ENCODE measurements at places on chromosomes 4 and X.

DNA sequence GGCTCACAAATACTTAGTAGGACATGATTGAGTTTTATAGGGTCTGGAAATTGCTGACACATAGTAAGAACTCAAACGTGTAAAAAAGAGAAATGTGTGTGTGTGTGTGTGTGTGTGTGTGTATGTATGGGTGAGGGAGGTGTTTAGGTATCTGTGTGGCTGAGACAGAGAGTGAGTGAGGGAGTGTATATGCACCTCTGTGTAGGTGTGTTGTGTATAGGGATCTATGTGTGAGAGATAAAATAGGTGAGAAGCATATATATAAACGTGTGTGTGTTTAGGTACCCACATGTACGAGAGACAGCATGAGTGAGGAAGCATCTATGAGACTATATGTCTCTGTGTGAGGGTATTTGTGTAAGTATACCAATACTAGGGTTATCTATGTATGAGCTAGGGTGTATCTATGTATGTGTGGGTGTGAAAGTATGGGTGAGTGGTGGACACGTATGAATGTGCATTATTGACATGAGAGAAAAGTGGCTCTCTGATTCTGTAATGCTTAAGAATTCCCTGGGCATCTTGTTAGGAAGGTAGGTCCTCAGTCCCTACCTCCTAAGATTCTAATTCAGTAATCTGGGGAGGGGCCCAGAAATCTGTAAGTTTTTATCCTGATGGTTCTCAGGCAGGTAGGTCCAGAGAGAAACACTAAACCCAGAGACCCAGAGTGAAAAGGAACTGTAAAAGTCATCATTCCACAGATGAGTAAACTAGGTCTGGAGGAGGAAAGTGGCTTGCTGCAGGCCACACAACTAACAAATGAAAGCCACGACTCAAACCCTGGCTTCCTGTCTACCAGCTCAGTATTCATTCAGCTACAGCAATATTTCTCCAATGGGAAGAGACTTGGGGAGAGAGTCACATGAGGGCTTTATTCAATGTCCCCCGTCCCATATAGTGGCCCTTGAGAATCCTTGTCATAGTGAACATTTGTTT lies 237.0 kb downstream of the IDS start:
- DNase-seq, result no peak

DNA sequence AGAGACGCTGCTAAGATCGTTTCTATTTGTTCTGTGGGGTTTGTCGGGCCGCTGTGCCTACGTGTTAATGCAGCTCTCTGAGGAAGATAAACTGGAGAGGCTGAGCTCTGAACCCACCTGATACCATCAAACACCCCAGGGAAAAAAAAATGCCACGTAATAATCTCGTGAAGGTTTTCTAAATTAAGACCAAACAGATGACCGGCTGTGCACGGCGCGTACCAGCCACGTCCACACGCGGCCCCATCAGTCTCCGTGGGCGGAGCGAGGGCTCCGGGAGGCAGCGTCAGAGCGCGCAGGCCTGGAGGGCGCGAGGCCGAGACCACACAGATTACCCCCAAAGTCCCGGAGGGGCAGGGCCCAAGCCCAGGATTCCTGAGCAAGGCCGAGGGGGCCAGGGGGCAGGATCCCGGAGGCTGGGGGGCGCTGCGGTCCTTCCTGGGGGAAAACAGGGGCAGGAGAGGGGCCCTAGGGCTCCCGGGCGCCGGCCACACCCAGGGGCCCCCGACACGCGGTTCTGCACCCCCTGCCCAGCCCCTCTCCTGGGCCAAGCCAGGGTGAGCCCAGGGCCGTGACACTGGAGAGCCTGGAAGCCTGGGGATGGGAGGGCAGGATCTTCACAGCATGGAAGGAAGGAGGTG lies 91.9 kb downstream of the FAM53A start:
- DNase-seq, result no peak

DNA sequence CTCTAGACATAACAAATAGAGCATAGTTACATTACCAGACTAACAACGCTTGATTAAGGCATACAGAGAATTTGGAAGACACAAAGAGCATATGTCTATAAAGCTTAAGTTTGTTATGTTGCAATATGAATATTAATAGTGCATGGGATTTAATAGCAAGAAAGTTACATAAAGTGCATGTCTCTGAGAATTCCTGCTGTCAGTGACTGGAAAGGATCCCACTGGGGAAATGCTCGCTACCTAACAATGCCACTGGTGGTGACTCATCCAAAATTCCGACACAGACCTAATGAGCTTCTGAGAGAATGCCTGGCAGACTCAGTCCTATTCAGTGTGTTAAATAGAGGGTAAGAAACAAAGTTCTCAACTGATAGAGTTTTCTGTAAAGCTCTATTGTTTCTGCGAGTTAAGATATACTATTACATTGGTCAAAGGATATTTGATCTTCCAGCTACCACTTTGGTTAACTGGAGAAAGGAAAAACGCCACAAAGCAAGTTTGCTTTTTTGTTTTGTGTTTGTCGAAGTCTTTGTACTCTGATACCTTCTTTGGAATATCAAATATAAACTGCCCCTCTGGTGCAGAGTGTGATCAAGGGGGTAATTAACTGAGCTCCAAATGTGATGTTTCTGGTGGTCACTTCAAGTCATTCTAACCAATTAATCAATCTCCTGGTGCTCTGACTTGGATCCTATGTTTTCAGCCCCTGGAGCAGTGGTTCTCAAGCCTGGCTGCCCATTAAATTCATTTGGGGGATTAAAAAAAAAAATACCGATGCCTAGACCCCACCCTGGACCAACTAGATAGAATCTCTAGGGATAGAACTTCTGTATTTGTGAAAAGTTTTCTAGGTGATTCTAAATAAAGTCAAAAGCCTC lies 107.9 kb downstream of the PALLD start:
- DNase-seq, result no peak

- no peak for DNase-seq
Observed at GRCh38 chrX:103879339-103879738, 47.3 kb upstream of the RAB9B start.

DNA sequence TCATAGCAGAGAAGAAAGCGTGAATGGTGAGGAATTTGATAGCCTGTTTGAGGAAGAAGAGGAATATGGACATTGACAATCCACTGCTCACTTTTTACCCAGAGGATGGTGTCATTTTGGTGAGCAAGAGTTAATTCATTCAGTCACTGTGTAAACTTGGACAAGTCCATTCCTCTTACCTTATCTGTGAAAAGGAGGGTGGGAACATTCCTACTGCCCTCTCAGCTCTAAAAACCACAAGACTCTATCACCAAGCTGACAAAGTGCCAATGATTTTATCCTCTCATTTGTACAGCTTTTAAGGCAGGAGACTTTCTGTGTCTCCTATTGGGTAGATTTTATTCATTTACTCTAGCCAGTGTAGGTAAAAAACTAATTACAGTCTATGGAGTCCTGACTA lies 103.8 kb downstream of the LUZP4 start:
- DNase-seq, result no peak

- DNase-seq, result no peak
Observed at GRCh38 chr4:88102026-88102425, 56.4 kb downstream of the ABCG2 start.

DNA sequence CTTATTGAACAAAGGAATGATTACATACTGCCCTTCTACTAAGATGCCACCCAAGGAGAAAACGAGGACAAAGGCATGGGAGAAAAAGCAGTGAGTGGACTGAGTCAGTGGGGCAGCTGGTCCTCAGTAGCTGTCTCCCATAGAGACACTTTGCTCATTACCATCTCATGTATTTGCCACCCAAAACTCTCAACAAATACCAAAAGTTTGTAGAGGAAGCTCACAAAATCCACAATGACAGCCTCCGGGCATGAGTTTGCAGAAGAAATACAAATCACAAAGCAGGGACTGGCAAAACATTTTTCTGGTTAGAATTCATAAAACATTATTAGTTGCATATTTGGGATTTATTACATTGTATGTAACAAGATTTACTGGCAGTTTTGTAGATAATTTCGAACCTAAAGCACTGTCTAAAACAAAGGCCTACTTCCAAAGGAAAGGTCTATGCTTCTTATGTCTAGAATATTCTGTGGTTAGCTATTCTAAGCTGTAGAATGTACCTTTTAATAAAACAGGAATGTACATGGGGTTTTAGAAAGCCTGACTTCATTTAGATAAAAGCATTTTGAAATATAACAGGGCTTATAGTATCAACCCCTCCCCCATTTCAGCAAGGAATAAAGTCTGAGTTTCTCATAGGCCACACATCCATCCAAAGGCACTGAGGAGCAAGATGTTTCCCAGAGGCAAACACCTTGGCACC lies 17.7 kb downstream of the PCDH18 start:
- DNase-seq, result no peak

DNA sequence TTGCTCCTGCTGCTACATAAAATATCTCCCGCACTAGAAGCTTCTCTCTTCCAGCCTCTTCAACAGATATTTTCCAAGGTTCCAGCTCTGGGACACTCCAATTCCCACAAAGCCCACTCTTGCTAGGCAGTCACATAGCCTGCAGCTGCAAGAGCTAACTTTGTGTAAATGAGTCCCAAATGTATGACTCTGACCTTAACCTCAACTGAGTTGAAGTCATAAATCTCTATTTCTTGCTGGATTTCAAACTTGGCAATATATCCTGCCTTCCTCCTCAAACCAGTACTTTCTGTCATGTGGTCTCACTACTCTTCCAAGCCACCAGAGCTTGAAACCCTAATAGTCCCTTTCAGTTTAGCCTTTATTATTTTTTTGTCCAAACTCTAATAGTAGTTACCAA lies 315.4 kb upstream of the GRIA3 start:
- DNase-seq, result no peak

- DNase-seq, result no peak
Observed at GRCh38 chr4:6047130-6047673, 29.0 kb upstream of the C4orf50 start.

DNA sequence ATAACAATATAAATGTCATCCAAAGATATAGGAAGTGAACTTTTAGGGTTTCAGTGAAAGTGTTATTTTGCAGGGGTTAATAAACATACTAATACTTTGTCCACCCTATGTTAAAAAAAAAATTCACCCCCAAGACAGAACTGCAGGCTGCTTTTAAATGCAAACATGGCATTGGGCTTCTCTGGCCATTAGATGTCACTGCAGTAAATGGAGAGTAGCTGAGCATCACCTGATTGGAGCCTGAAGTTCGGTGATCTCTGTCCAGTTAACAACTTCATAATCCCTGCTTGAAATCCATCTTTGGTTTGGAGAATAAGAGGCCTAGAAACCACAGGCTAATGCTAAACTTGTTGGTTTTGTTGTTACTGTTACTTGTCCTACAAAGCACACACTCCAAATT lies 18.7 kb downstream of the SLC25A43 start:
- no peak for DNase-seq

GRCh38 chr4:77196866-77197265 lies 39.9 kb downstream of the CCNG2 start:
- no peak for DNase-seq

- no peak for DNase-seq
Observed at GRCh38 chr4:1766106-1767060, 26.7 kb upstream of the FGFR3 start.

DNA sequence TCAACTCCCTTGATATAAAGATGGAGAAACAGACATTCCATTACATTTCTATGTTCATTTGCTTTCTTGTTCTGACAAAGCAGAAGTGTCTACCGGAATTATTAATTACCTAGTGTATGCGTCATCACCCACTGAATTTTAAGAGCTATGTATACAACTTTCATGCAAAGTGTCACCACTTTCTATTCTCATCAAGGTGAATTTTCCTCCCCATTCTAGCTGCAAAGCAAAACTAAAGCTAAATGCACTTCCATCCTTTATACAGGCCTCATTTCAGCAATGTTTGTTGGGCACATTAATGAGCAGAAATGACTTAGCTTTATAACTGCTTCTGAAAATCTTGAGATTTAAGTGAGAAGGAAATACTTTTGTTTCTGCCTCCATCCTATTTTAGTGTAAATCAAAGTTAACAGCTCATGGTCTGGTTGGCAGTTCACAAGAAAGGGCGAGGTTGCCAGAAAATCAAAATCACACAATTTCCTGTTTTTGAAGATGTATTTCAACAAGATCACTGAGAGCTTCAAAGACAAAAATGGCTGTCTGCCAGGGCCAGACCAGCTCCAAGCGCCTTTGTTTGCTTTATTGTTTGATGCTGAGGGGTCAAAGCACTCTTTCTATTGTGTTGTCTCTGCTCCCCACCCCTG lies 7.2 kb upstream of the FAM9C start:
- no peak for DNase-seq

DNA sequence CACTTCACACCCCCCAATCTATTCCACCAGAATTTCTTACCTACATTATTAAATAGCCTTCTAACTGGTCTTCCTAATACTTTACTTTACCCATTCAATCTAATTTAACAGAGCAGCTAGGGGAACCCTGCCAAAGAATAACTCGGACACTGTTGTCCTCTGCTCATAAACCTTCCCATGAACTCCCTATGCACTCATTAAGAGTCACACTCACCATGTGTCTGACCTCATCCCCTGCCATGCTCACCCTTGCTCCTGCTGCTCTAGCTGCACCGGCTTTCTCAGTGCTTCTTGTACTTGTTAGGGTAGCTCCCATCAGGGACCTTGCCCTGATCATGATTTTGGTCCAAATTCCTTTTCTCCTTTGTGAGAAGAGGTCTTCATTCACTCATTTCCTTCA lies 54.6 kb upstream of the GUCY1A1 start:
- no peak for DNase-seq

DNA sequence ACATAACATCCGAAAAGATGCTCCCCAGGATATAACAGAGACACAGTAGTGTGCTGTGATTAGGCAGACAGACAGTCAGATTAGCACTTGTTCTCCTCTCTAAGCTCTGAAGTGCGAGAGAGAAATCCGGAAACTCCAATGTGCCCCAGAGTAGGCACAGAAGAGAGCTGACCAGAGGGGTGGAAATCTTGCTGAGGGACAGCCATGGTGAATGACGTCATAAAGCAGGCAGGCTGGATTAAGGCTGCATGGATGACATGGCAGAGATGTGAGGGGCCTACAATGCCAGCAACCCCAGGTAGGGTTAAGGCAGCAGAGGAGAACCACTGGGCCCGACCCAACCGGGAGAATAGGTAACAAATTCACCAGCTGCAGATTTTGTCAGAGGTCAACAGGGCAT lies 53.3 kb downstream of the MEPE start:
- DNase-seq, result no peak

DNA sequence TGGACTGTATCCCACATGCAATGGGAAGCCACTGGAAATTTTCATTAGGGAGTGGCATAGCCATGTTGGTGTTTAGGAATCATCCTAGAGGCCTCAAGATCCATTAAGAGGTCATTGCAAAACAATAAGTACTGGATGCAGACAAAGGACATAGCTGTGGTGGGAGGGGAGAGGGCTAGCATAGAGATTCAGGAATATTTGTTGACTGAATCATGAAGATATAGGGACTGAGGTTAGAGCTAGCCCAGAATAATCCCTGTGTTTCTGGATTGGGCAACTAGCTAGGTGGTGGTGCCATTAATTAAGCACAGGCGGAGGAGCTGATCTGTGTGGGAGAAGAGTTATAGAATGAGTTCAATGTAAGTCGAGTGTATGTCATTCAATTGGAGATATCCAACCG lies 135.0 kb downstream of the RAB28 start:
- DNase-seq, result no peak

GRCh38 chrX:108090491-108091263 lies 665 bp downstream of the PSMD10 start:
- DNase-seq, result no peak

- DNase-seq, result peak; percentile 66
Observed at GRCh38 chrX:130975947-130976346, 72.9 kb upstream of the ENOX2 start.

GRCh38 chr4:33837043-33837838 lies 2407.1 kb downstream of the ARAP2 start:
- DNase-seq, result no peak

Data from NCI-H345 (cell line).